ENCODE measurements at places on chromosomes 6 and 20.

DNA sequence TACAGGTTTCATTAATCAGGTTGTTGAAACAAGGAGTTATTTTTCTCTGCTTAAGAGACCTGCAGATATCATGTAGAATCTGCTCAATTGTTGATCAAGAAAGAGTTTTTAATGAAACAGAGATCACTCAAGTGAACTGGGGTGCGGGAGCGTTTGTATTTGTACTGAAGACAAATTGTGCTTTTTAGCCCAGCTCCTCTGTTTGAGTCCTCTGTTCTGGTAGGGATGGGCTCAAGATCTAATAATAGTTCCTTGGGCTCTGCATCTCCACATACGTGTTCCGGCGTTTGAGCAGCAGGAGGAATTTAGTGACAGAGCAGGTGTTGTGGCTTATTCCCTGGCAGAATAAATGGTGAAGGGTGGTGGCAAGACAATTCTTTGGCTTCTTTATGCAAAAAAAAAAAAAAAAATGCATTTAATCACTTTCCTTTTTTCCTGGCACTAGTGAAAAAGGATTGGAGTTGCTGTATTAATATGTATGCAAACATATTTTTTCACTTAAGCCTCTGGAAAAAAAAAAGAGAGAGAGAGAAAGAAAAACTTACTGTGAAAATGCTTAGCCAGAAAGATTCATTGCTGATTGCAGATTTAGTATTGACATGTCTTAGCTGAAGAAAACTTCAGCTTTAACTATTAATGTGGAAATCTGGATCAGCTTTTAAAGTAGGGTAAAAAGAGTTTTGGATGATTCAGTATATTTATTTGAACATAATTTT, 4.0 kb downstream of the CITED2 start:
- DNase-seq: no peak

DNA sequence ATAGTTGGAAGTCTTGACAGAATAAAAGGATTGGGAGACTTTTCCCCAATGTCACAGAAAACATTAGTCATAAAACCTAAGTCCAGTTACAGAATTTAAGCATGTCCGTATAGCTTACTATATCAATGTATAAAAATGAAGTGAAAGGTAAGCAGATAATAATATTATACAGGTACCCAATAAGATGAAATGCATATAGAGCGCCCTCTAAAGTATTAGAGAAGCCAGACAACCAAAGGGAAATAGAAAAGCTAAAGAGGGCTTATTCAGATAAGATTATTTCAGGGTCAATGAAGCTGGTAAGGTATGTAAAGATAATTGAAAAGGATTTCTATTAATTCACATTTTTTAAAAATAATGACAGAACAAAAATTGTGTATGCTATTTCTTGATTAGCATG, 947.7 kb upstream of the MAP3K7 start:
- no peak for DNase-seq

- no peak for DNase-seq
Observed at GRCh38 chr6:139546106-139546472, 171.6 kb upstream of the CITED2 start.

GRCh38 chr6:168385037-168385759, 55.8 kb upstream of the SMOC2 start:
- no peak for DNase-seq

- DNase-seq: no peak
Observed at GRCh38 chr6:128167552-128167951, 266.7 kb upstream of the THEMIS start.

- DNase-seq: no peak
Observed at GRCh38 chr6:22023937-22024336, 272.9 kb downstream of the PRL start.

GRCh38 chr20:22993823-22994222, 41.3 kb upstream of the SSTR4 start:
- DNase-seq: no peak

GRCh38 chr20:58436868-58437645, 48.0 kb downstream of the VAPB start:
- peak; percentile 11 for DNase-seq

GRCh38 chr20:22687676-22688349, 103.4 kb upstream of the FOXA2 start:
- no peak for DNase-seq

- DNase-seq: no peak
Observed at GRCh38 chr6:128421788-128422187, 98.6 kb downstream of the PTPRK start.

DNA sequence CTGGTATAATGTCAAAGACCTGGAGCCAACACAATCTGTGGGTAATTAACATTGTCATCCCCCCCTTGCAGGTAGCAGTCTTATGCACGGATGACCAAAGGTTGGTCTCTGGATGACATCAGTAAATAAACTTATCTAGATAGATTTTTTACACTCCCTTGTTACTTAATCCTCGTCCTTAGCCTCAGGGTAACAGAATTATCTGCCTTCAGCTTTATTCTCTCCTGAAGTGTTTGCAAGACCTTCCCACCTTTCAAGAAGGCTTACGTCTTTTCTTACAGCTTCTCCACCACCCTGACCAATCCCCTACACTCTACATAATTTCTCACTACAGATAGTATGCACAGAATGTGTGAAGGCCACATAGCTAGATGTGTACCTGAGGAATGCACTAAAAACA, 434.8 kb upstream of the HTR1E start:
- no peak for DNase-seq

GRCh38 chr6:102848796-102849195, 1455.3 kb downstream of the GRIK2 start:
- DNase-seq: no peak

GRCh38 chr20:50980851-50981713, 22.5 kb downstream of the MOCS3 start:
- DNase-seq: peak; percentile 61

GRCh38 chr6:32845384-32845884, 1.6 kb upstream of the PSMB8 start:
- DNase-seq: peak; percentile 39

GRCh38 chr20:56859801-56860261, 230.7 kb downstream of the TFAP2C start:
- no peak for DNase-seq

DNA sequence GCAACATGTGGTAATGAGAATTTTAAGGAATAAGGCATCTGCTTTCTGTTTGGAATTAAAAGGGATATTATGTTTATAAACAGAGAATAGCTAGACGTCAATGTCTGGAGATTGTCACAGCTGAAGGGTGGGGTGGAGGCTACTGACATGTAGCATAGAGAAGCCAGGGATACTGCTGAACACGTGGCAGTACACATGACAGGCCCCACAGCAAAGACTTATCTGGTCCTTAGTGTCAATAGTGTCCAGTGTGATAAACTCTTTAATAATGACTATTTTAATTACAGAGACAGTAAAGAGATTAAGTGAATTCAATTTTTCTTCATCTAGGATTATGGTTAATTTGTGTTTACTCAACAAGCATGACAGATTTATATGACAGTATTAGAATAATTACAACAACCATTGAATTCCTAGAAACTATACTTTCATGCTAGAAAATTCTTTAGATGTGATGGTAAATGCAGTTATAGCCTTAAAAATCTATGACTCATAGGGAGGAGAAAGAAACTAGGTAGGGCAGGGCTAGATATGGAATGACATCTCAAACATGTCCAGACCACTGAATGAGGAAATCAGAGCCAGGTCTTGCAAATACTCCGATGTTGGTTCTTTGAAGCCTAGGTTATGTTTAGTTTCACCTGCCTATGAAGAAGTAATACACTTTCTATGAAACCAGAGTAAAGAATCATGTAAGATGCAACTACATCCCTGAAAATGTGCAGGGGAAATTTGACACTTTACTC, 399.5 kb downstream of the PHF3 start:
- no peak for DNase-seq
